ENCODE measurements at places on chromosomes 1 and 21. TPM values are rescaled to one million over a fixed set of nuclear protein-coding genes. Genes with fewer than 3 reads are reported as not detected.
A peak's percentile ranks its signal among the peaks of the same experiment; 100 is the strongest.

Gene CD1C
- not detected for total RNA-seq

Gene SRSF10
- total RNA-seq, result 121 TPM

Gene SH3D21
- total RNA-seq, result 16.4 TPM

DNA sequence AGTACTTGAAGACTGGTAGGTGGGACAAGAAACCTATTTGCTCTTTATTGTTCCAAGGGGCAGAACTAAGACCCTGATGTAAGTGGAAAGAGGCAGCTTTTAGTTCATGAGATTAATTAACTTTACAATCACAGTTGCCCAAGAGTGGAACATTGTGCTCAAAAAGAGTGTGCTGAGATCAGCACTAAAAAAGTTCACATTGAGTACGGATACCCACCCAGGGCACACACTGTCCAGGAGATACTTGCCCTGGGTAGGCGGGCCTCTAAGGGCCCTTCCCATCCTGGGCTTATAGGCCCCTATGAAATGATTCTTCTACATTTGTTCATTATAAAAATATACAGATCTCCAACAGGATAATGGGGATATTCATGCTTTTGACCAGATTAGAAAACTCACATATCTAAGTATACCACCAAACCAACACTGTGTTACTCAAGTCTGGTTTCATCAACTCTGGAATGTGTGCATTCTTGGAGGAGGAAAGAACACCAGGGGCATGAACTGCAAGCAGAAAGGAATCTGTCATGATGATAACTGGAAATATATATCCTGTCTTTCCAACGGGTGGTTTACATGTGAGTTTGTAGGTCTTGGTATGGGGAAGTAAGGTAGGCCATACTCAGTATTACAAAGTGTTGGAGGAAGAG is 626.2 kb downstream of the SMYD3 start:
- H3K27me3 ChIP-seq, result no peaks in the 10 kb centered on the region
- no peaks in the 10 kb centered on the region for H3K4me1 ChIP-seq
- H3K36me3 ChIP-seq, result no peaks in the 10 kb centered on the region
- no peak overlapping the region for H3K27ac ChIP-seq
- no peak overlapping the region for H3K4me3 ChIP-seq

DNA sequence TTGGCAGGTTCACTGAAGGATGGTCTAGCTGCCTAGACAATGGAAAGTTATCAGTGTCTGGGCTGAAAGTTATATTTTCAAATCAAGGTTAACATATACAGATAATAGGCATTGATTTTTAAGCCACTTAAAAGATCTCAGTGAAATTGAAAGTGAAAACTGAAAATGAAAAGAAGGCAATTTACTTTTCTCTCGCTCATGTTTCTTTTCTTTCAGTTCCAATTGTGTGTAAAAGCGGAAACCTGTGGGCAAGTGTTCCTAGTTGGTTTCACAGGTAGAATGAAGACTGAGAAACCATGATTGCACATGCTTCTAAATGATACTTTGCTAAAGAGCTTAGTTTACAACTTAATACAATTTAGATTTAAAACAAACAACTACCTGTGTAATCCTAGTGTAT is 383.7 kb downstream of the ZP4 start:
- peaks cover 39% of the 10 kb centered on the region for H3K27me3 ChIP-seq
- no peak overlapping the region for H3K4me3 ChIP-seq
- DNase-seq, result no peak
- no peaks in the 10 kb centered on the region for H3K4me1 ChIP-seq

- H3K36me3 ChIP-seq, result peaks cover 12% of the 10 kb centered on the region
- H3K4me3 ChIP-seq, result no peak overlapping the region
- no peaks in the 10 kb centered on the region for H3K27me3 ChIP-seq
These were observed 13.4 kb downstream of the C2CD2 start for GRCh38 chr21:41940431-41940830.

DNA sequence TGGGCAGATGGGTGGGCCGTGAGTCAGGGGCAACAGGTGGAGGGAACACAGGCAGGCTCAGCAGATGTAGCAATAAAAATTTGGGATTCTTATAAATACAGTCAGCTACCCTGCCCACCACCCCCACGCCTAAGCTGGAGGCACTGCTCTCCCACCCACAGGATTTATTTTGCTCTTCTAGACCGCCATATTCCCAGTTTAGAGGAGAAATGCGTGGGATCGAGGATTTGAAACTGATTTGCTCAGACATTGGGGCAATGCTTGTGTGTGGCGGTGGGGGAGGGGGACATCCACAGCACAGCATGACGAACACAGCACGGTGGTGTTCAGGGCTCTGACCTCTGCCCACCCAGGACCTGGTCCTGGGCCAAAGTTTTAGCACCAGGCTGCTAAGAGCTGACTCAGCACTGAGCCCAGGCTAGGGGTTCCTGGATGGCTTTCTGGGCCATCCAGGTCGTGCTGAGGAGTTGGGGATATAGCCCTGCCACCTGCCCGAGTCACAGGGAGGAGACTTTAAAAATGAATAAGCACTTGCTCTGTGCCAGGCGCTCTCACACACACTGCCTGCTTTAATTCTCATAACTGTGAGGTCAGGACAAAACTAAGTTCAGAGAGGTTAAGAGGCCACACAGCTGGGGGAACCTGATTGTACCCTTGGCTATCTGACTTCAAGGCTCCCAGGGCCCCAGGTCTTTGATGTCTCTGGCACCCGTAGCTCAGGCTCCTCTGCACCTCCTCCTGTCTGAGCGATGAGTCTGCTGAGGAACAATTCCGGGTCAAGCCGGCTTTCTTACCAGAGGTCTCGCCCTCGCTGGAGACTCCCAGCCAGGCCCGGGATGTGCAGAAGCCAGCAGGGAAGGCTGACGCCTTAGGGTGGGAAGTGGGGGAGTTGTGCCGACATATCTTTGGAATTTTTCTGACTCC is 29.4 kb upstream of the CSF1 start:
- no peaks in the 10 kb centered on the region for H3K4me1 ChIP-seq
- no peaks in the 10 kb centered on the region for H3K36me3 ChIP-seq

DNA sequence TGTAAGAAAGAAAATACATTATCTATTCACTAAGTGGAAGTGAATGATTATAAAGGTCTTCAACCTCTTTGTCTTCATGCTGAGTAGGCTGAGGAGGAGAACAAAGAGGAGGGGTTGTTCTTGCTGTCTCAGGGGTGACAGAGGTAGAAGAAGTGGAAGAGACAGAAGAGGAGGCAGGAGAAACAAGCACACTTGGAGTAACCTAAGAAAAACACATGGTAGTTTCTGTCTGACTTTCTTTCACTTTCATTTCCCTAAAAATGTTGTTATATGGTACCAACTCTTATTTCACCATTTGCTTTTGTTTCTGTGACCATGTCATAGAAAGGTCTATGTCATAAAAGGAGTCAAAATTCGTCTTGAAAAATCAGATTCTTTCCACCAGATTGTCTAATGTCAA is 696.6 kb upstream of the BRINP3 start:
- no peak for DNase-seq
- no peak overlapping the region for H3K4me3 ChIP-seq
- no peaks in the 10 kb centered on the region for H3K27me3 ChIP-seq

GRCh38 chr1:18901147-18901951 is 1.0 kb downstream of the ALDH4A1 start:
- peaks cover 26% of the 10 kb centered on the region for H3K4me1 ChIP-seq
- H3K36me3 ChIP-seq, result peaks cover 3% of the 10 kb centered on the region
- H3K4me3 ChIP-seq, result peak overlapping the region; percentile 96

DNA sequence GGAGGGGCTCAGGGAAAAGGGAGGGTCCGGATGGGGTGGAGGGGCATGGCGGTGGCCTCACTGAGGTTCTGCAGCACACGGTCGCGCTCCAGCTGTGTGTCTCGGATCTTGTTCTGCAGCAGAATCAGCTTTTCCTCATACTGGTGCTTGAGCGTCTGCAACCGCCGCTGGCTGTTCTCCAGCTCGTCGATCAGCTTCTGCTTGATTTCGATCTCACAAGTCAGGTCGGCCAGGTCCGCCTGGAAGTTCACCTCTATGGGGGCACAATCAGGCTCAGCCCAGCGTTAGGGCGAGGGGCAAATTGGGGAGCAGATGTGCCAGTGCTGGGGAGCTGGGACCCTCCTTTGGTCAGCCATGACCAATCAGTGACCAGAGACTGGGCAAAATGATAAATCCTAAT is 25.2 kb downstream of the KIF21B start:
- no peak for DNase-seq
- H3K27ac ChIP-seq, result no peak overlapping the region
- no peaks in the 10 kb centered on the region for H3K36me3 ChIP-seq

DNA sequence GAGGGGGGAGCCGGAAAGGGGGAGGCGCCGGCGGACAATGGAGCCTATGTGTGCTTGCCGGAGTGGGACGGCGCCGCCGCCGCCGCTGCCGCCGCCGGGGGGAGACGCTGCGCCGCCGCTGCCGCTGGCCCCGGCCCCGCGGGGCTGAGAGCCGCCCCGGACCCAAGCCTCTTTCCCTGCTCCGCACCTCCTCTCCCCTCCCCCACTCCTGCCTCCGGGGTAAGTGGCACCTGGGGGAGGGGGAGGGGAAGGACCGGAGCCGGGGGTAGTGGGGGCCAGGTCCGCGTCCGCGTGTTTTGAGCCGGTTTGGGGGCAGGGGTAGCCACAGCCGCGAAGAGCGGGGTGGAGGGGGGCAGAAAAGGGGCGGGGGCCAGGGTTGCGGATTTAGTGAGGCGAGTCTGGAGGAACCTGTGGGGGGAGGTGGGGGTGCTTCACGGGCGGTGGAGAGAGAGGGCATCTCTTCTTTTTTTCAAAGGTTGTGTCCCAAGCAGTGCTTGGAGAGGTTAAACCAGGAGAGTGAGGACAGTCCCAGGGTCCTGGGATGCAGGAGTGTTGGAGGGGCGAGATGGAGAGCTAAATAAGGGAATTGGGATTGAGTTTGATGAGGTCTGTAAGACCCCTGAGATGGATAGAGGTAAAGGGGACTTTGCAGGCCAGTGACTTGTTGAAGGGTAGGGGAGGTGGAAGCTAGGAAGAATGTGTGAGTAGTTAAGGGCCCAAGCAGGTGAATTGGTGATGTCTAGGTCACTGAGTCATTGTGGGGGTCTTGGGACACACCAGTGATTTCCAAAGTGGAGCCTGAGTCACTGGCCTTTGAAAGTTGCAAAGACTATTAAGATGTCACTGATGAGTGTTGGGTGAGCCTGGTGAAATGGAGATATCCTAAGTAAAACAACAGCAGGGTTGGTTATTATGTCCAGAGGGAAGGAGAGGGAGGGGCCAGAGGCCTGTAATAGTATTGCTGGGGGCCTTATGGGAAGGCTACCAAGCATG is 59.1 kb downstream of the BCL9 start:
- no peaks in the 10 kb centered on the region for H3K27me3 ChIP-seq
- DNase-seq, result peak; percentile 64
- H3K36me3 ChIP-seq, result peaks cover 7% of the 10 kb centered on the region
- peaks cover 18% of the 10 kb centered on the region for H3K4me1 ChIP-seq

DNA sequence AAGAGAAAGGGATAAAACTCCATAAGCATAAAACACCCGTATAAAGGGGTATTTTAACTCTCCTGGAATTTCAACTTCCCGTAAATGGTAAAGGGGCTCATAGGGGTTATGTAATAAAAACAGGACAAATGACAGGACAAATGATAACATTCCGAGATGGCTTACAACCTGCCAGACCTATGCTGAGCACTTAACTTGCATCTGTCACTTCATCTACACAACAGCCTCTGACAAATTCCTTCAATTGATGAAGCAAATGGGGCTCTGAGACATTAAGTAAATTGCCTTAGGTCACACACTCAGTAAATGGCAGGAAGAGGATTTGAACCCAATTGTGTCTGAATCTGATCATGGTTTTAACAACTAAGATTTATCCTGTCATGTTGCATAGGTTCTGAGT is 327.6 kb upstream of the SNX7 start:
- H3K4me3 ChIP-seq, result no peak overlapping the region
- H3K27me3 ChIP-seq, result no peaks in the 10 kb centered on the region
- no peak overlapping the region for H3K27ac ChIP-seq
- DNase-seq, result no peak
- H3K4me1 ChIP-seq, result peaks cover 43% of the 10 kb centered on the region

- DNase-seq, result no peak
- H3K36me3 ChIP-seq, result no peaks in the 10 kb centered on the region
- no peaks in the 10 kb centered on the region for H3K27me3 ChIP-seq
- no peak overlapping the region for H3K27ac ChIP-seq
These were observed 496.2 kb upstream of the RGS18 start for GRCh38 chr1:191662051-191662450.

DNA sequence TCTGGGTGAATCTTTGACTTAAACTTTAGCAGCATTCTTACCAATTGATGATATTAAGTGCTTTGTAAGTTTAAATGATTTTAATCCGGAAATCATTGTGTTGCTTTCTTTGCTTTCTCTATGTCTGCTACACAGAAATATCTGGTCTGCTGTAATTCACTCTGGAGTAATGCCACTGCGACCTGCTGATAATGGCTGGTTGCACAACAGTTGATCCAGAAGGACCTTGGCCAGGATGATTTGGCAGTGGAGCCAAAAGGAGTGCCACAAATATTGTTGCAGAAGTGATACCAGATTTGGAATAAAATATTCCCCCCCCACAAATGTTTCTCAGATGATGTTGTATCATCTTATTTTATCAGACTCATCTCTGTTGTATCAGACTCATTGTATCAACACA is 2063.9 kb downstream of the MRPL39 start:
- H3K36me3 ChIP-seq, result no peaks in the 10 kb centered on the region
- peaks cover 4% of the 10 kb centered on the region for H3K4me1 ChIP-seq
- H3K27me3 ChIP-seq, result no peaks in the 10 kb centered on the region
- no peak for DNase-seq
- H3K4me3 ChIP-seq, result no peak overlapping the region
- H3K27ac ChIP-seq, result no peak overlapping the region

DNA sequence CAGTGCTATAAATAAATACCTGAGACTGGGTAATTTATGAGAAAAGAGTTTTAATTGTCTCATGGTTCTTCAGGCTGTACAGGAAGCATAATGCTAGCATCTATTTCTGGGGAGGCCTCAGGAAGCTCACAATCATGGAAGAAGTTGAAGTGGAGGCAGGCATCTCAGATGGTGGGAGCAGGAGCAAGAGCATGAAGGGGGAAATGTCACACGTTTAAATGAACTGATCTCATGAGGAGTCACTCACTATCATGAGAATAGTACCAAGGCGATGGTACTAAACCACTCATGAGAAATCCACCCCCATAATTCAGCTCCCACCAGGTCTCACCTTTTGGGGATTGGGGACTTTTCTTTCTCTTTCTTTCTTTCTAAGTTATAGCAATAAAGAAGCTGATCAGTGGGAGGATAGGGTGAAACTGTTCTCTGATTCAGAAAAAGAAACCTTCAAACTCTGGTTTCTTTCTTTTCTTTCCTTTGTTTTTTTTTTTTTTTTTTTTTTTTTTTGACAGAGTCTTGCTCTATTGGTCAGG is 17.1 kb upstream of the SPAG17 start:
- no peaks in the 10 kb centered on the region for H3K4me1 ChIP-seq
- no peak overlapping the region for H3K27ac ChIP-seq
- no peak overlapping the region for H3K4me3 ChIP-seq
- H3K27me3 ChIP-seq, result peaks cover 38% of the 10 kb centered on the region

GRCh38 chr1:50562106-50562505 is 138.9 kb upstream of the DMRTA2 start:
- no peaks in the 10 kb centered on the region for H3K4me1 ChIP-seq
- no peaks in the 10 kb centered on the region for H3K36me3 ChIP-seq
- H3K4me3 ChIP-seq, result no peak overlapping the region
- DNase-seq, result no peak
- H3K27me3 ChIP-seq, result no peaks in the 10 kb centered on the region

GRCh38 chr1:233261206-233261605 is 34.3 kb downstream of the PCNX2 start:
- H3K27ac ChIP-seq, result peak overlapping the region; percentile 28
- peaks cover 21% of the 10 kb centered on the region for H3K4me1 ChIP-seq
- no peak overlapping the region for H3K4me3 ChIP-seq
- H3K36me3 ChIP-seq, result peaks cover 37% of the 10 kb centered on the region
- no peaks in the 10 kb centered on the region for H3K27me3 ChIP-seq
- peak; percentile 76 for DNase-seq
